Activated T-cell treated with anti-CD3 and anti-CD28 coated beads, Interleukin-2, amount 50 U/mL, for 72 hours (primary cell): ENCODE measurements at places on chromosomes 7 and 10. TPM values are rescaled to one million over a fixed set of nuclear protein-coding genes. Genes with fewer than 3 reads are reported as not detected.

ARHGAP22 gene
- not detected for total RNA-seq

CRYGN gene
- total RNA-seq, result 0.35 TPM

GRCh38 chr7:179209-179681 lies 13.1 kb upstream of the FAM20C start:
- DNase-seq, result no peak

- DNase-seq, result no peak
Measured at GRCh38 chr7:55031075-55031474, 12.3 kb downstream of the EGFR start.

GRCh38 chr10:81838950-81839349 lies 36.0 kb upstream of the NRG3 start:
- DNase-seq, result no peak

GRCh38 chr10:54799506-54799905 lies 1.5 kb downstream of the PCDH15 start:
- DNase-seq, result no peak

GRCh38 chr7:18221377-18222293 lies 194.0 kb upstream of the PRPS1L1 start:
- no peak for DNase-seq
